Thoracic aorta (tissue), 2 donors: ENCODE measurements at places on chromosomes 13 and 19.

DNA sequence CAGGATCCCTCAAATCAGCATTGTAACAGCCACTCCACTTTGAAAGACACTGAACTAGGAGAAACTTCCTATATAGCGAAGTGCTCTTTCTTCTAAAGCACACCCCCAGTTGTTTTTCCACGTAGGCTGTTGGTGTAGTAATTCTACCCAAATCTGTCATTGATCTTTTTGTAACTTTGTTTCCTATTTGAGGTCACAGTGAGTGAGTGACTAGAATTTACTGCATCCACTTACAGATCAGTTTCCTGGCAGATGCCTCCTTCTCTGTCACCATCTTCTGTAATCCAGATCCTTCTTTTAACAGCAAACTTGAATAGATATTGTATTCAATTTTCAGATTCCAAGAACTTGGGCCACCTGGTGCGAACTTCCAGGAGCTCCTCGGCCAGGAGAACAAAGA is 15.3 kb downstream of the ZAR1L start:
- H3K4me3 ChIP-seq, result no peak overlapping the region
- no peak for DNase-seq
- no peaks in the 10 kb centered on the region for H3K4me1 ChIP-seq
- H3K36me3 ChIP-seq, result peaks cover 7% of the 10 kb centered on the region
- no peaks in the 10 kb centered on the region for H3K27me3 ChIP-seq
- H3K27ac ChIP-seq, result no peak overlapping the region

GRCh38 chr13:113121928-113122471 is 599 bp upstream of the F10 start:
- DNase-seq, result no peak
- no peaks in the 10 kb centered on the region for H3K4me1 ChIP-seq
- H3K27ac ChIP-seq, result peak overlapping the region; percentile 56
- no peak overlapping the region for H3K4me3 ChIP-seq

DNA sequence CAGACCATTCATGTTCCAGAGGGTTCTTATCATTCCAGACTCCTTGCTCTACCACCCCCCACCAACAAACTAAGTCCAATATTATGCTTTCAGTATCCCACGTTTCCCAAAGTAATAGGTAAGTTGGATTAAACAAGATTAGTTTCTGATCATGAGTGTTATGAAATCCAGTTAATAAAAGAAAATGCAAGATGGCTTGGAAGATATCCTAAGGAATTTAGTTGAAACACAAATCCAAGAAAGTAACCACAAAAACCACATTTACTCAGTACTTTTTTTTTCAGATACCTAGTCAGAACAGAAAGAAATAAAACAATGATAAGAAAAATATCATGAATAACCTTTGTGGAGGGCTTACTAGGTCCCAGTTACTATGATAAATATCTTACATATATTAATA is 119.4 kb upstream of the MIR17HG start:
- no peaks in the 10 kb centered on the region for H3K4me1 ChIP-seq
- no peaks in the 10 kb centered on the region for H3K36me3 ChIP-seq
- no peak for DNase-seq
- H3K27ac ChIP-seq, result no peak overlapping the region
- H3K4me3 ChIP-seq, result no peak overlapping the region

DNA sequence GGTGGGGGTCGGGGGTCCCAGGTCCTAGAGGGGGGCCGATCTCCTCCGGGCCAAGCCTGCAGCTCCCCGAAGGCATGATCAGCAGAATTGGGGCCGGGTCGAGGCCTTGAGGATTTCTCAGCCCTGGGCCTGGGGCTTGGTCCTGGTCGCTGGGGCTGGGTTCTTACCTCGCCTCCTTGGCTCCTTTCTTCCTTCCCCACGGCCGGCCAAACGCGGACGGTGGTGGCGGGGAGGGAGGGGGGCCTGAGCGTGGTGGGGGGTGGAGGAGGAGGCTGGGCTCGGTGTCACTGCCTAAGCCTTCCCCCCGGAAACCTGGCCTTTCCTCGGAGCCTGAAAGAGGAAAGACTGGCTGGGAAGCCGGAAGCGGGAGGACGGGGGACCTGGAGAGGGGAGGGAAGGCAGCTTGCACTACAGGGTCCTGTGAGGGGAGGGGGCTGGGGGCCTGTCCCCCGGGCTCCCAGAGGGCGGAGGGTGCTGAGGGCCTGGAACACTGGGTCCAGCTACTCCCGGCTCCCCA is at the start of gene ZNF579:
Gene ZNF579 (minus strand): TSS at position 221 of the 517 bp plus-strand sequence. CDS start 1,209 bp downstream, outside the sequence.
- H3K4me1 ChIP-seq, result peaks cover 20% of the 10 kb centered on the region
- peaks cover 18% of the 10 kb centered on the region for H3K36me3 ChIP-seq
- H3K27ac ChIP-seq, result peak within 1 kb of the TSS; percentile 86
- H3K4me3 ChIP-seq, result peak within 1 kb of the TSS; percentile 99
- H3K27me3 ChIP-seq, result no peaks in the 10 kb centered on the region

DNA sequence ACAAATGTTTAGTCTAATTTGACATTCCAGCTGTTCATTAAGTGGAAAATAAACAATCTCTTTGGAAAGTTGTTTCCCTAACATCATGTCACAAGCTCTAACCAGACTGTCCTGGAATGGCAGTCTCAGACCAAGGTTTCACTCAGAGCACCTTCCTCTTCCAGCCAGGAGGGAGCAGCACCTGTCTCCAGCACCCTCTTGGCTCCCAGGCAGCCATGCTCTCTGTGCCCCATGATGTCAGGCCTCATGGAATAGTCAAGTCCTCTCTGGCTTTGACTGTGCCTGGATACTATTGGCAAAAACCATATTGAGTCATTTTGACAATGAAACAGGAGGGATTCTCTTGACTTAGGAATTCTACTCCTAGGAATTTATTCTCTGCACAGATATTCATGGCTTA is 171.4 kb downstream of the OXGR1 start:
- H3K36me3 ChIP-seq, result no peaks in the 10 kb centered on the region
- H3K4me1 ChIP-seq, result peaks cover 37% of the 10 kb centered on the region
- no peak overlapping the region for H3K4me3 ChIP-seq
- H3K27ac ChIP-seq, result no peak overlapping the region

GRCh38 chr19:18763674-18764590 is 27.2 kb downstream of the COMP start:
- DNase-seq, result no peak
- H3K27me3 ChIP-seq, result no peaks in the 10 kb centered on the region
- H3K4me3 ChIP-seq, result no peak overlapping the region
- H3K36me3 ChIP-seq, result no peaks in the 10 kb centered on the region
